NK-92 treated with Interleukin-12 subunit alpha and Interleukin-12 subunit beta, amount 100 ng/mL, for 24 hours (cell line): ENCODE measurements at places on chromosomes 2 and 18.

GRCh38 chr2:98731894-98732349 lies 990 bp upstream of the MGAT4A start:
- DNase-seq: no peak

DNA sequence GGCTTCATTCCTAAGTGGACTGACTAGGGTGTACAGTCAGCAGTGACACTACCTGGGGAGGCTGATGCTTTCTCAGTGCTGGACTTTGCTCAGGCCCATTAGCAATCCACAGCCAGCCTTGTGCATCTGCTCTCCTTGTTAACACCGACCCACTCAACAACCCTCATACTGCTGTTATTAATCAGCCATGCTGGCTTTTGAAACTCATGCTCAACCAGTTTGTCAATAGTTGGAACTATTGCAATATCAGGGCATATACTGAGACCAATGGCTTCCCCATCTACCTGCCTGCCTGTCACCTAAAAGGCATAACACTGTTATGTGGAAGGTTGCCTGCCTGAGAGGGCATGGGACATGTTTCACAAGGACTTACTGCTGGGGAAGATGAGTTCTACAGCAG lies 39.4 kb downstream of the GAD1 start:
- no peak for DNase-seq

DNA sequence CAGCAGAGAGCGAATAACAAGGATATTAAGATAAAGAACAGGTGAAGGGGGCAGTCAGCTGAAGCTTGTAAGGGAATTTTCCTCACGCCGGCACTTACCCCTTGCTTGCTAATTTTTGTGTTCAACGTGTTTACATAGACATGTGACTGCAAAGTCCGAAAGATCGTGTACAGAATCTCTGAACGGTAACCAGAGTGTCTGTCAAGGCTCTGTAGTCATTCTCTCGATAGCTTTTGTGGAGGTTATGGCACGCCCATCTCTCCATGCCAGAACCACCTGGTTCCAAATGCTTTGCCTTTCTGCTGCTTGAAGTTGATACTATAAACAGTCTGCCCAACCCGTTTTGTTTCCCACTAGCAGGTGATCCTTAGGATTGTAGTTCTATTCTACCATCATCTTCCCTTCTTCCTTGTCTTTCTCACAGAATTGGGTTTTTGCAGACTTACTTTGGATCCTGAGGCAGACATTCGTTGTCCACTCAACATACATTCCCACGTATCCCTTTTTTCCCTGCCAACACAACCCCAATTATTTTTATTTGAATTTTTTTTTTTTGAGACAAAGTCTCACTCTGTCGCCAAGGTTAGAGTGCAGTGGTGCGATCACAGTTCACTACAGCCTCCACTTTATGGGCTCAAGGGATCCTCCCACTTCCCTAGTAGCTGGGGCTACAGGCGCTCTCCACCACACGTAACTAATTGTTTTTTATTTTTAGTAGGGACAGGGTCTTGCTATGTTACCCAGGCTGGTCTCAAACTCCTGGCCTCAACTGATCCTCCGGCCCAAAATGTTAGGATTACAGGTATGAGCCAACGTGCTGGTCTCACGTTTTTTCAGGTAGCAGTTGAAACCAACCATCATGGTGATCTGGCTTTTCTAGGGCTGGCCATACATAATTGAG lies 1.3 kb upstream of the USP34 start:
- DNase-seq: no peak

DNA sequence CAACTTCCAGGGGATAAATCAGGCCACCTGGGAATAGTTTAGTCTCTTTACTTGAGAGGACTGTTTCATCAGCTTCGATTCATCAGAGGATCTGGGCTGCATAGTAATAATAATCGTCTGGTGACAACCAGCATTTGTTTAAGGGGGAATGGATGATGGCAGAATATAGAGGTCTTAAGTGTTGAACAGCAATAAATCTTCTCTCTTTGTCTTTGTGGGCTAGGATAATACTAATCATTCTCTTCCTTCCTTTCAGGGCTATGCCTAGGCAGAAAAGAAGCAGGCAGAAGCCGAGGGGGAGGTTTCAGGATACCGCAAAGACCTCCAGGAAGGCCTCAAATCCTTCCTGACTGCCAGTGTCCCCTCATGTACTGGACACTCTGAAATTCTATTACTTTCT lies 150.4 kb upstream of the GAREM1 start:
- DNase-seq: no peak

GRCh38 chr2:161243905-161244304 lies 64.3 kb upstream of the PSMD14 start:
- no peak for DNase-seq

GRCh38 chr2:166610180-166610912 lies 116.3 kb upstream of the SCN7A start:
- DNase-seq: no peak

DNA sequence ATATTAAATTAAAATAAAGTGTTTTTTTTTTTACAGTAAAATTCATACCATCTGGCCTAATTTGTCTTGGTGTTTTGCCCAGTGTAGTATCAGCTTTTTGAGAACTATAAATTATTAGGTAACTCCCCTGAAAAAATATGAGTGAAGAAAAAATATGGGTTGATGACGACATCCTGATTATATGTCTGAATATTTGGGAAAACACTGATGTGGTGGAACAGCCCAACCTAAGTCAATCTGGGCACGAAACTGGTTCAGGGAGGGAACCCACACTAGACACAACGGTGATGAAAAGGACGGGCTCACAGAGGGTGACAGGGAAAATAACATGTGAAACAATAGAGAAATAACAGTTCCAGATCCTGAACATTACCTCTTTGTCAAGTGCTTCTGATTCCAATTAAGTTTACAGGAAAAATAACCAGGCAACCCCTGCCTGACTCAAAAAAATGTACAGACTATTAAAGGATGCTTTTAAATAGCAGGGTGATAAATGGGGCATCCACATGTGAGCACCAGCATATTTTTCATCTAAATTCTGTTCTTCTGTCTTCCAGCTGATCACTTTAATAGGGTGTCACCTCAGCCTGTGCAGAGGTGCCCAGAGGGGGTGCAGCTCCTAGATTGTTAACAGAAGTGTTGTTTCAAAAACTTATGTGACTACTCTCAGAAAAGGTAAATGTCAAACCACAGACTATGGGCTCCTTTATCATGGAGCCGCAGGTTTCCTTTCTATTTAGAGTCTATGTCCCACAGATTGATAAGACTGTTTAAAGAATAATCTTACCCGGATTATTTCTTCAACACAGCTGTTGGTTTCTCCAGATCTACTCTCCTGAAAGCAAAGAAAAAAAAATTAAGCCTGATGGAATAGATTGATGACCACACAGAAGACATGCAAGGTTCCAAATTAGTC lies 305.4 kb downstream of the AFF3 start:
- no peak for DNase-seq

GRCh38 chr2:173612354-173612753 lies 257.7 kb downstream of the CDCA7 start:
- no peak for DNase-seq

GRCh38 chr2:126719833-126720351 lies 63.9 kb downstream of the GYPC start:
- no peak for DNase-seq

DNA sequence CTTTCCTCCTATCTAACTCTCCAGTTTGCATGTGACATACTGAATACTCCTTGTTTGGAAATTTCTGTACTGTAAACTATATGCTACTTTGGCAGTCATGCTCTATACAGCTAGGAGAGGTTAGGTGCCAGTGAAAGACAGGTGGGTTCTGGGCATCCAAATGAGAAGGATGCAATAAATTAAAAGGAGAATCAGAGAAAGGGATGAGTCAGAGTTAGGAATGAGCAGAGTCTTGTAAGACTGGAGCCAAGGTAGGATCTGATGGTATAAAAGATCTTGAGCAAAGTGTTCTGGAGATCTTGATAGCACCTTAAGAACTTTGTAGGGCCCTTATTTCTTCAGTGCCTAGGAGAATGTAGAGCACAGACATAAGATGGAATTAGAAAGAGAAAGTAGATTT lies 58.7 kb upstream of the STAM2 start:
- no peak for DNase-seq

GRCh38 chr2:28608500-28609424 lies 112.9 kb downstream of the PLB1 start:
- DNase-seq: no peak

DNA sequence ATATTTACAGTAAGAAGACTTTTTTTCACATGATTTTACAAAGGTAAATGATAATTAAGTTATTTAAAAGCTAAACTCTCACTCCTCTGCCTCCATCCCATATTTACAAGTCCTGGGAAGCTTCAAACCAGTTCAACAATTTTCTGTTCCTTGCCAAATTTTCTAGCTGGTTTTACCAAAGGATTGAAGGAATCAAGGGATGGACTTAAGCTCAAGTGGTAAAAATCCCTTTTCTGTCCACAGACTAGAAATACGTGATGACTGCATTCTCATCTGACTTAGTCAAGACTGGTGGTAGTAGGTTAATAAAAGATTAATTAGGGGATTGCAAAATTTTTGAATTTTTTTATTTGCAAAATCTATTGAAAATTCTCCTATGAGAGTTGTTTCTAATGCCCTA lies 297.3 kb downstream of the MTX2 start:
- no peak for DNase-seq

DNA sequence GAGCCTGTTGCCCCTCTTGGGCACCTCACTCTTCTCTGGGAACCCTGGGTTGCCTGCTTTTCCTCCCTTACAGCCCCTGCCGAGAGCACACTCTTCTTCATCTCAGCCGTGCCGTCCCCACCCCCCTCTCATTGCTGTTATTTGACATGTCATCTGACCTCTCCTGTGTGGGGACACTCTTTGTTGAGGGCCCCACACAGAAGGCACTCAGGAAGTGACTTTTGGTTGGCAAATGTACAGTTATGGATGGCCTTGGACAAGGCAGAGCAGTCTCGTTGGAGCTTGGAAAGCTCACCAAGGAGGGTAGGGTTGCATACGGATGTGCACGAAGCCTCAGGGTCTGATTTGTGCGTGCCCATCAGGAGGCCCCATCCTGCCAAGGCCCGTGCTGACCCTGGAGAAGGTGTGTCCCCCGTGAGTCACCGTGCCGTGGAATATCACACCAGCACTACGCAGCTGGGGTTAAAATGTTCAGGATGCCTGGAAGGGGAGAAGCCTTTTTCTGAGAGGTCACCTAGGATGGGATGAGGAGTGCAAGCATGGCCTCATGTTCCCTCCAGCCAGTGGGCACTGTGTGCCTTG lies 93.9 kb downstream of the CTIF start:
- DNase-seq: no peak

DNA sequence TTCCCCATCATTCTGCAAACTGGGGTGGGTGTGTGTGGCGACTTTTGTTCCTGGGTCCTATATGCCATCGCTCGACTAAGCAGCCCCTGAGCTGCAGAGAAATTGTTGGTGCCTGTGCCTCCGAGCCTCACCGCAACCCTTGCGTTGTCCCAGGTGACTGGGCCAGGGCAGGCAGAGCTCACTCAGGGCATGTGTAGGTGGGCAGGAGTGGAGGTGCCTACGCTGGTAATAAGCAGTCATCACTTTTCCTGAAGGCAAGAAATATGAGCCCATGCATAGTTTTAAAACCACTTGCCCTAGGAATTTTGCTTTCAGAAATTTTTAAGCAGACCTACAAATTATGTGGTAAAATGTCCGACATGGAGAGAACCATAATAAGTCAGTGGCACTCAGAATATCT lies 197.8 kb downstream of the SMAD7 start:
- DNase-seq: no peak

GRCh38 chr2:134261398-134262131 lies 7.7 kb downstream of the MGAT5 start:
- no peak for DNase-seq

- DNase-seq: no peak
Measured at GRCh38 chr2:81647715-81648230, 1343.2 kb upstream of the LRRTM1 start.

- no peak for DNase-seq
Measured at GRCh38 chr2:113768770-113769169, 12.3 kb upstream of the SLC35F5 start.
